ENCODE measurements at places on chromosomes 2 and 18.

DNA sequence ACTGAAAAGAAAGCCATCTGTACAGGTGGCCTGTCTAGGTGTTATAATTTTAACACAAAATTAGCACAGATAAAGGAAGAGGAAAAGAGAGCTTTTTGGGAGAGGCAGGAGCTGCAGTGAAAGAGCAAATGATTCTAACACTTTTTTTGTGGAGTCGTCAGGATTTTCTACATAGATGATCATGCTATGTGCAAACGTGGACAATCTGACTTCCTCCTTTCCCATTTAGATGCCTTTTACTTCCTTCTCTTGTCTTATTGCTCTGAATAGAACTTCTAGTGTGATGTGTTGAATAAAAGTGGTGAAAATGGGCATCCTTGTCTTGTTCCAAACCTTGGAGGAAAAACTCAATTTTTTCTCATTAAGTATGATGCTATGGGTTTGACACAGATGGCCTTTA, 334.5 kb downstream of the NBAS start:
- no peak overlapping the region for H3K4me3 ChIP-seq
- no peaks in the 10 kb centered on the region for H3K27me3 ChIP-seq
- H3K4me1 ChIP-seq = no peaks in the 10 kb centered on the region
- DNase-seq = no peak

GRCh38 chr2:149400997-149401396, 70.6 kb downstream of the LYPD6 start:
- H3K4me3 ChIP-seq = no peak overlapping the region
- DNase-seq = no peak
- no peaks in the 10 kb centered on the region for H3K36me3 ChIP-seq
- no peaks in the 10 kb centered on the region for H3K27me3 ChIP-seq
- H3K27ac ChIP-seq = no peak overlapping the region

GRCh38 chr18:59029663-59030429, 109.8 kb upstream of the SEC11C start:
- no peak for DNase-seq
- peaks cover 17% of the 10 kb centered on the region for H3K27me3 ChIP-seq
- no peak overlapping the region for H3K4me3 ChIP-seq
- no peaks in the 10 kb centered on the region for H3K4me1 ChIP-seq

- peaks cover 91% of the 10 kb centered on the region for H3K4me1 ChIP-seq
- H3K27me3 ChIP-seq = no peaks in the 10 kb centered on the region
- H3K27ac ChIP-seq = peak overlapping the region; percentile 92
- peaks cover 14% of the 10 kb centered on the region for H3K36me3 ChIP-seq
These were observed 63.1 kb downstream of the MBP start for GRCh38 chr18:77069482-77069881.

DNA sequence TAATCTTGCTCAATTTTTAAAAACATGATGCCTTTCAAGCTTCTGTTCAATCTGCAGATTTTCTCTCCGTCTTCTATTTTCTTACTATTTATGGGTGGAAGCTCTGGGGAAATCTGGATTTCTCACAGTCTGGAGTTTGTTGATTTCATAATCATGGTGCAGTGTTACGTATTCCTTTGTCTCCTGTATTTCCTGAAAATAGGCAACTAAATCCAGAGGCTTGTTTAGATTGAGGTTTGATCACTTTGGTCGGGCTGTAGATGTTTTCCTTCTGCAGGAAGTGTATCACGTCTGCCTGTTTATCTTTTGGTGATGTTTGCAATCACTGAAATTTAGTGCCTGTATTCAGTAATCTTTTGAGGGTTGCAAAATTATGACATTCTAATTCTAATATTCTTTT, 487.7 kb downstream of the LRRTM4 start:
- H3K4me1 ChIP-seq = no peaks in the 10 kb centered on the region
- no peak overlapping the region for H3K27ac ChIP-seq

- no peak overlapping the region for H3K4me3 ChIP-seq
- no peaks in the 10 kb centered on the region for H3K27me3 ChIP-seq
- H3K27ac ChIP-seq = no peak overlapping the region
- H3K36me3 ChIP-seq = no peaks in the 10 kb centered on the region
- no peaks in the 10 kb centered on the region for H3K4me1 ChIP-seq
These were observed 4.5 kb upstream of the GAL3ST2 start for GRCh38 chr2:241772063-241772499.

DNA sequence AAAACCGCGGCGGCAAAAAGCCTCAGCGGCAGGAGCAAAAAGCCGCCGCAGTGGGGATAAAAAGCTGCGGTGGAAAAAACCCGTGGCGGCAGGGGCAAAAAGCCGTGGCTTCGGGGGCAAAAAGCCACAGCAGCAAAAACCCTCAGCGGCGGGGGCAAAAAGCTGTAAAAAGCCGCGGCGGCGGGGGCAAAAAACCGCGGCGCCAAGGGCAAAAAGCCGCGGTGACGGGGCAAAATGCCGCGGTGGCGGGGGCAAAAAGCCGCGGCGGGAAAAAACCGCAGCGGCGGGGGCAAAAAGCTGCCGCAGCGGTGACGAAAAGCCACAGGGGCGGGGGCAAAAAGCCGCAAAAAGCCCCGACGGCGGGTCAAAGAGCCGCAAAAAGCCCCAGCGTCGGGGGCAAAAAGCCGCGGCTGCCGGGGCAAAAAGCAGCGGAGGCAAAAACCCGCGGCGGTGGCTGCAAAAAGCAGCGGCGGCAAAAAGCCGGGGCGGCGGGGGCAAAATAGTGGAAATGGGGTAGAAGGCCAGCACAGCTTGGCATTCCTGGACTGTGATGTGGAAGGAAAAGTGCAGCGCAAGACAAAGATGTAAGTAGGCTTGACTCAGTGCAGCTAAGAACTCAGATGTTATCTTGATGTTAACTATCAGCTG, 151.8 kb downstream of the ANKRD30BL start:
- no peak overlapping the region for H3K4me3 ChIP-seq
- no peak overlapping the region for H3K27ac ChIP-seq
- H3K36me3 ChIP-seq = no peaks in the 10 kb centered on the region
- DNase-seq = no peak
- no peaks in the 10 kb centered on the region for H3K4me1 ChIP-seq

DNA sequence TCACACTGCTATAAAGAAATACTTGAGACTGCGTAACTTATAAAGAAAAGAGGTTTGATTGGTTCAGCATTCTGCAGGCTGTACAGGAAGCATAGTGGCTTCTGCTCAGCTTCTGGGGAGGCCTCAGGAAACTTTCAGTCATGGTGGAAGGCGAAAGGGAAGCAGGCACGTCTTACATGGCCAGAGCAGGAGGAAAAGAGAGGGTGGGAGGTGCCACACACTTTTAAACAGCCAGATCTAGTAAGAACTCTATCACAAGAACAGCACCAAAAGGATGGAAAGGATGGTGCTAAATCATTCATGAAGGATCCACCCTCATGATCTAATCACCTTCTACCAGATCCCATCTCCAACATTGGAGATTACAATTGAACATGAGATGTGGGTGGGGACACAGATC, 145.5 kb upstream of the OSR1 start:
- no peaks in the 10 kb centered on the region for H3K36me3 ChIP-seq
- no peak for DNase-seq
- H3K4me3 ChIP-seq = no peak overlapping the region
- no peak overlapping the region for H3K27ac ChIP-seq
- H3K27me3 ChIP-seq = no peaks in the 10 kb centered on the region

DNA sequence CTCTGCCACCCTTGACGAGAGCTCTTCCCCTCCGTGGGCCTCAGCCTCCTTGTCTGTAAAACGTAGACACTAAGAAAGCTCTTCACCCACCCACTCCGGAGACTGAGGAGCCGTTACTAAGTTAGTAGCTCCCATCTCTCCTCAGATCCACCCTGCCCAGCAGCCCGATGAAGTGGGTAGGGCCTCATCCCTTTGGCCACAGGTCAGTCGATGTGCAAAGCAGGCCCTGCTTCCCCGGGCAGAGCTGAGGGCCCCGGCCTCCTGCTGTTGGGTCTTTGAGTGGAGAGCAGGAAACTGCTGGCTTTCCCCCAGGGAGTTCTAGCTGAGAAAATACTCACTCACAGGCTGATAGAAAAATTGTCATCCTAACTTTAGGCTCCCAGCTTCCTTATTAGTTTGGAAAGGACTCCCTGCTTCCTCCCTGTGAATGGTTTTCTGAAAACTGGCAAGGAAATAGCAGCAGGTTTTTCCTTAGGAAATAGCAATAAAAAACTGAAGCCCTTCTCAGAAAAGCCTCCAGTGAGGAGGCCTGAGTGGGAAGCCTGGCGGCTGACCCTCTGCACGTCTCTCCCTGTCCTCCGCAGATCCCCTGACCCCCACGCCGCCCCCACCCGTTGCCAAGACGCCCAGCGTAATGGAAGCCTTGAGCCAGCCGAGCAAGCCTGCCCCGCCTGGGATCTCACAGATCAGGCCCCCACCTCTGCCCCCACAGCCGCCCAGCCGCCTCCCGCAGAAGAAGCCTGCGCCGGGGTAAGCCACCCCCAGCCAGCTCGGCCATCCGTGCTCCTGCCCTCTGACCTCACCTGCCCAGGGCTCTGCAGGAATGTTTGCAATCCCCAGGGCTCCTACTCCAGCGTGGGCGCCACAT, 30.2 kb downstream of the ITGB1BP1 start:
- DNase-seq = no peak
- H3K36me3 ChIP-seq = peaks cover 40% of the 10 kb centered on the region
- no peak overlapping the region for H3K27ac ChIP-seq
- no peaks in the 10 kb centered on the region for H3K4me1 ChIP-seq

GRCh38 chr2:8543060-8543382, 138.8 kb upstream of the ID2 start:
- no peaks in the 10 kb centered on the region for H3K36me3 ChIP-seq
- peak; percentile 63 for DNase-seq
- no peak overlapping the region for H3K4me3 ChIP-seq

GRCh38 chr2:182043021-182043420, 57.4 kb downstream of the PPP1R1C start:
- H3K4me3 ChIP-seq = no peak overlapping the region
- H3K27ac ChIP-seq = no peak overlapping the region
- no peaks in the 10 kb centered on the region for H3K27me3 ChIP-seq
- no peak for DNase-seq

DNA sequence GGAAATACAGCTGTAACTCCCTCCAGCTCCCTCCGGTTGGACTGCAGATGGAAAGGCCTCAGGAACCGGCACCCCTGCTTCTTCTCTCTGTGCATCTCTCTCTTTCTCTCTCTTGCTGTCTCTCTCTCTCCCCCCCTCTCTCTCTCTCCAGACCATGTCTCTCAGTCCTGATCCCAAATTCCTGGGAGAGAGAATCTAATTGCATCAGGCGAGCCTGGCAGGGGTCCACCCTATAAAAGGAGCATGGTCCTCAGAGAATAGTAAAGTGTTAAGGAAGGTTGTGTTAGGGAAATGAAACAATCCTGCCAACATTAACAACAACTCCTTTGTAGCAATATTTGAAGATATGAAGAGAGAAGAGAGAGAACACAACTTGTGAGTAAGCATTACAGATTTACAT, 36.7 kb downstream of the VIT start:
- H3K4me3 ChIP-seq = no peak overlapping the region
- no peak for DNase-seq
- H3K36me3 ChIP-seq = no peaks in the 10 kb centered on the region
- H3K4me1 ChIP-seq = no peaks in the 10 kb centered on the region
- H3K27me3 ChIP-seq = peaks cover 5% of the 10 kb centered on the region

GRCh38 chr18:36752929-36753865, 75.6 kb downstream of the TPGS2 start:
- no peaks in the 10 kb centered on the region for H3K27me3 ChIP-seq
- no peaks in the 10 kb centered on the region for H3K4me1 ChIP-seq
- H3K27ac ChIP-seq = no peak overlapping the region
- H3K4me3 ChIP-seq = no peak overlapping the region
- DNase-seq = no peak

GRCh38 chr2:220775856-220776488, 796.1 kb downstream of the EPHA4 start:
- no peaks in the 10 kb centered on the region for H3K27me3 ChIP-seq
- no peaks in the 10 kb centered on the region for H3K4me1 ChIP-seq
- H3K4me3 ChIP-seq = no peak overlapping the region
- H3K27ac ChIP-seq = no peak overlapping the region

DNA sequence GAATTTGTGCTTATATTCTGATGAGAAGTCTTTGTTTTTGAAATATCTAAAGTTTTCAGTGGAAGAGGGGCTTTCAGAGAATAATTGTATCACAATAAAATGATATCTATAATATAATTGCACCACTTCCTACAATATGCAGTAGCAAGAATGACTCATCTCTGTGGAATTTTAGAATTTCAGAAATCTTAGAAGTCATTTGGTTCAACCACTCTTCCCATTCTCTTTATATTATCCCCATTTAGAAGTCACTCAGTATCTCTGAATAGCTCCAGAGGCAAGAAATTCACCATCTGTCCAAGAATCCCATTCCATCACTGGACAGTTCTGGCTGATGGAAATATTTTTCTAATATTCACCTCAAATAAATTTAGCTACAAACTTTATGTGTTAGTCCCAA, 59.3 kb upstream of the CCDC68 start:
- no peak for DNase-seq
- no peaks in the 10 kb centered on the region for H3K4me1 ChIP-seq
- H3K4me3 ChIP-seq = no peak overlapping the region
- H3K27ac ChIP-seq = no peak overlapping the region

DNA sequence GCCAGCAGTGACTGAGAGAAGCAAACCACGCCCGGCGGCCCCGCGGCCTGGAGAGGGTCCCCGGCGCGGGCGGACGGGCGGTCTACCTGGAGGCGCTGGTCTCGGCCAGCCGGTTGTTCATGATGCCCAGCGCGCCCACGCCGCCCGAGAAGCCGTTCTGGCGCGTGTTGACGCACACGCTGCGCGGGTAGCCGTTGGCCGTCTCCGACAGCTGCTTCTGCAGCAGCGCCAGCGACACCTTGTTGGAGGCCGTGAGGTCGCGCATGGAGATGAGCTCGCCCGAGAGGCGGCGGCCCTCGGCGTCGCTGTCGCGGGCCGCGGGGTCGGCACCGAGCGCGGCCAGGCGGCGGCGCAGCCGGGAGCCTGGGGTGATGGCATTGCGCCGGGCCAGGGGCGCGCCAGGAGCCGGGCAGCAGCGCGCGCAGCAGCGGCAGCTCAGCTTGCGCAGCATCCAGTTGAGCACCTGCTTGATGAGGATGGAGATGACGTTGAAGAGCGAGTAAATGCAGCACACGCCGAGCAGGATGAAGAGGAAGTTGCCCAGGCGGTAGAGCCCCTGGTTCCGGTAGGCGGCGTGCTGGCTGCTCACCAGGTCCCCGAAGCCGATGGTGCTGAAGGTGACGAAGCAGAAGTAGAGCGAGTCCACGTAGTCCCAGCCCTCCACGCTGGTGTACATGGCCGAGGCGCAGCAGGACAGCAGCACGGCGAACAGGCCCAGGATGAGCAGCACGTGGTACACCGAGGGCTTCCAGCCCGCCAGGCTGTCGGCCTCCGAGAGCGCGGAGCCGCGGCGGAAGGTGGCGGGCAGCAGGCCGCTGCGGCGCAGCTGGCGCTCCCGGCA, 118.1 kb downstream of the MSH2 start:
- no peaks in the 10 kb centered on the region for H3K36me3 ChIP-seq
- peak overlapping the region; percentile 44 for H3K4me3 ChIP-seq
- peaks cover 20% of the 10 kb centered on the region for H3K4me1 ChIP-seq
- H3K27ac ChIP-seq = no peak overlapping the region

All from DND-41 (cell line).